ENCODE measurements at places on chromosomes 2 and 18.

GRCh38 chr2:227642656-227643055, 23.9 kb upstream of the SCYGR5 start:
- no peak for DNase-seq

- no peak for DNase-seq
Measured at GRCh38 chr2:98897746-98898145, 38.3 kb downstream of the CRACDL start.

DNA sequence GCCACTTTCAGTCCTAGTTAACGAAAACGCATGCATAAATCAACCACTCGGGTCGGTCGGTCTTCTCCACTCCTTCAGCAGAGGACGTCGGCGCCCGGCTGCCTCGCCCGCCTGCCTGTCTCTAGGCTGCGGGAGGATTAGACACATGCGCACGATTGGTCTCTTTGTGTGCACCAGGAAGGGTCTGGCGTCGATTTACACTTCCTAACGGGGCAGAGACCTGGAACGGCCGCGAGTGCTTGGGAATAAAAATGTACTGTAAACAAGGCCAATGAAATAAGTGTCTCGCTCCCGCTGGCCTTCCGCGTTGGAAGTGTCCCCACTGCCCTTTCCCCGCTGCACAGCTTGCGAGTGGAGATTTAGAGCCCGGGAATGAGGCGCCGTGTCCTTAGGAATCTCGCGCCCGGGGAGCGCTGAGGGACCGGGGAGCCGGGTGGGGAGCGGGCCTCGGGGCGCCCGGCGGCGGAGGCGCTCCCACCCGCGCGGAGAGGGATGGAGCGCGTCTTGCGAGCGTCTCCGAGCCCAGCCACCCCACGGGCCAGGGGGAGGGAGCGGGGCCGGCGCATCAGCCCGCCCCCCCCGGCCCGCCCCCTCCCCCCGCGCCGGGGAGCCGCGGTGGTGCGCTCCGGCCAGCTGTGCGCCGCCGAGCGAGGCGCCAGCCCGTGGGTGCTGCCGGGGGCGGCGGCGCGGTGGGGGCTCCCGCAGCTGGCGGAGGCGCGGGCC, at the start of gene DOK6:
Gene DOK6, plus strand, starts transcription at position 636 of the 723 bp plus-strand sequence.
- peak; percentile 20 for DNase-seq

DNA sequence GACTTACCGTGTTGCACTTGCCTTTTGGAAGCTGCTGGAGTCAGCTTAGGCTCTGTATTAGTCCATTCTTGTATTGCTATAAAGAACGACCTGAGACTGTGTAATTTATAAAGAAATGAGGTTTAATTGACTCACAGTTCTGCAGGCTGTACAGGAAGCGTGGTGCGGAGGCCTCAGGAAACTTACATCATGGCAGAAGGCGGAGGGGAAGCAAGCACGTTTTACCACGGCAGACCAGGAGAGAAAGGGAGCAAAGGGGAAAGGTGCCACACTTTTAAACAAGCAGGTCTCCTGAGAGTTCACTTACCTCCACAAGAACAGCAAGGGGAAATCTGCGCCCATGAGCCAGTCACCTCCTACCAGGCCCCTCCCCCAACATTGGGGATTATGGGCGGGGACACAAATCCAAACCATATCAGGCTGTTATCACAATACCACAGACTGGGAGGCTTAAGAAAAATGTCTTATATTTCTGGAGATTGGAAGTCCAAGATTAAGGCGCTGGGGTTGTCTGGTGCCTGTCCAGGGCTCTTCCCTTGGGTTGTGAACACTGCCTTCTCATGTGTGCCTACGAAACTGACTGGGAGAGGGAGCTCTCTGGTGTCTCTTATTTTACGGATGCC, 3.6 kb upstream of the D2HGDH start:
- DNase-seq: no peak

DNA sequence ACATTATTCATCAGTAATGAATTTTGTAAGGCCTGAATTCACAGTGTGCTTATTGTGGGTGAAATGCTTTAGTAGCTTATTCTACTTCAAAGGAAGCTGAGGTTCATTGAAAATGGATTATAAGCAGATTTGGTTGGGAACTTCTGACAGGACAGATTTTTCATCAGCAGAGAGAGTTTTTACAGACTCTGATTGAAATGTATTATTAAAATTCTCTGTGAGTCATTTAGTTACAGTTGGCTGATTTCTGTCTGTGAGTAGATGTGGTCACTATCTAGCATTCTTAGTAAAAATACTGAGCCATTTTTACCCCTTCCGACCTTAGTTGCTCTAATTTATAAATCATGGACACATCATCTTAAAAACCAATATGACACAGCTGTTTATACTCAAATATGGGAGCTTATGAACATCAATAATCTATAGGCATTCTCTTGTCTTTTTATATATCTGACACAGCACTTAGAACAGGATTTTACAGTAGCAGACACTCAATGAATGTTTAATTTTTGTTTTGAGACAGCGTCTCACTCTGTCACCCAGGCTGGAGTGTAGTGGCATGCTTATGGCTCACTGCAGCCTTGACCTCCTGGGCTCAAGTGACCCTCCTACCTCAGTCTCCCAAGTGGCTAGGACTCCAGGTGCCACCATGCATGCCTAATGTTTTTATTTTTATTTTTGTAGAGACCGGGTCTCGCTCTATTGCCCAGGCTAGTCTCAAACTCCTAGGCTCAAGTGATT, 239.6 kb downstream of the BABAM2 start:
- no peak for DNase-seq

GRCh38 chr2:239253701-239254436, 147.0 kb downstream of the HDAC4 start:
- no peak for DNase-seq

GRCh38 chr2:65032019-65032975, 23.9 kb upstream of the CEP68 start:
- DNase-seq: no peak

DNA sequence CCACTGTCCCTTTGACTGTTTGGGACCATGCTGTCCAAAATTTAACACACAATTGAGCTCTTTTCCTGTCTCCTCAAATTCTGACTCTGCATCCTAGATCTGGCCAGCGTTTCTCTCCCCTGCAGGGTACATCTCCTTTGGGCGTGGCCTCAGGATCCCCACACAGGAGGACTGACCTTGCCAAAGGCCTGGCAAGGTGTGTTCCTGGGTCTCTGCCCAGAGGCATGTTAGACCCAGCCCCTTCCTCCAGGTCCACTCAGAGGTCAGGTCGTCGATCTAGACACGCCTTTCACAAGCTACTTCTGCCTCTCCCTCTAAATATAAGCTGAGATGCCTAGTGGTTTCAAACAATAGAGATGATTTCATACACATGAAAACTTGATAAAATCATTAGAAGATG, 45.4 kb upstream of the SMIM21 start:
- DNase-seq: no peak

DNA sequence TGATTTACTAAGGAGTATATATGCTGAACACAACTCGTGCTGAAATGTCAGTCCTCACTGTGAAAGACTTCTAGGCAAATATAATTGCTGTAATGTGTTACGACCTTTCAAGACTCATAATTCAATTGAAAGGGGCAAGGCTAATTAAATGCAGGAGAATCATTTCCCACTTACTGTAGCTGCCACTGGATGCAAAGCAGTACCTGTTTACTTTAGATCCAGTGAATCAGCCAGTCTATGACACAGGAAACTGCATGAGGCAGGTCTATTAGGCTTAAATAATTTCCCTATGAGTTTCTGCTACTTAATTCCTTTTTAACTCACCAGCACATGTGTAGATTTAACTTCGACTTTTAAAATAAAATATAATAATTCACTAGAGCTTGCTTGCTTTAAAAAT, 125.6 kb downstream of the CTNNA2 start:
- DNase-seq: no peak

GRCh38 chr18:36630917-36631316, 197.9 kb downstream of the TPGS2 start:
- DNase-seq: no peak

DNA sequence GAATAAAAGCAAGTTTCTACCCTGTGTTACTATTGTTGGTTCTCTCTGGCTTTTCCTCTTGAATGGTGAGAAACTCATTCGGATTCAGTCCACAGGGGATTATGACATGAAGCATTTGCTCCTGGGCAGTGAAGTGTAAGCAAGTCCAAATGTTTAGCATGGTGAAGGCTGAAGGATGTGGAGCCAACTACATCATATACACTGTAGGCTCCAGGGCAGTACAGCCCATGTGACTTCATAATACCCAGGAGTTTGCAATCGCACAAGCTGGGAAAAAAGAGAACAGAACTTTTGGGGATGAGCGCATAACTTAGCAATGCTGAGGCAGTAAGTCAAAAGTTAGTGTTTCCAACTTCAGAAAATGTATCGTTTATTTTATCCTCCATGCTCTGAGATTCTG, 695.7 kb upstream of the POU3F3 start:
- no peak for DNase-seq

- no peak for DNase-seq
Measured at GRCh38 chr2:113602869-113603466, 24.1 kb upstream of the RABL2A start.

DNA sequence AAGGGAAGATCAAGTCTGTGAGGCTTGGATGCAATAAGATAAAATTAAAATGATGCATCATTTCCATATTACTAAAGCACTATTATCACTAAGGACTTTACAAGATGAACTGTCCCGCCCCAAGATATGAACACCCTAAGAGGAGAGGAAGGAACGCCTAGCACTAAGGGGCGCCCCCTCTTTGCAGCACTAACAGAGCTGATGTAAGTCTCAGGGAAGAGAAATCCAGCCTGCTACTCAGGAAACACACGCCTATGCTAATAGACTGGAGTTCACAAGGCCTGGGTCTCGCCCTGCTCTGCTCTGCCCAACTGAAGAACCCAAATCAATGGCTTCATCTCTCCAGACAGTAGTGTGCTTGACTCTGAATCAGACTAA, 6.1 kb downstream of the INO80C start:
- DNase-seq: no peak

DNA sequence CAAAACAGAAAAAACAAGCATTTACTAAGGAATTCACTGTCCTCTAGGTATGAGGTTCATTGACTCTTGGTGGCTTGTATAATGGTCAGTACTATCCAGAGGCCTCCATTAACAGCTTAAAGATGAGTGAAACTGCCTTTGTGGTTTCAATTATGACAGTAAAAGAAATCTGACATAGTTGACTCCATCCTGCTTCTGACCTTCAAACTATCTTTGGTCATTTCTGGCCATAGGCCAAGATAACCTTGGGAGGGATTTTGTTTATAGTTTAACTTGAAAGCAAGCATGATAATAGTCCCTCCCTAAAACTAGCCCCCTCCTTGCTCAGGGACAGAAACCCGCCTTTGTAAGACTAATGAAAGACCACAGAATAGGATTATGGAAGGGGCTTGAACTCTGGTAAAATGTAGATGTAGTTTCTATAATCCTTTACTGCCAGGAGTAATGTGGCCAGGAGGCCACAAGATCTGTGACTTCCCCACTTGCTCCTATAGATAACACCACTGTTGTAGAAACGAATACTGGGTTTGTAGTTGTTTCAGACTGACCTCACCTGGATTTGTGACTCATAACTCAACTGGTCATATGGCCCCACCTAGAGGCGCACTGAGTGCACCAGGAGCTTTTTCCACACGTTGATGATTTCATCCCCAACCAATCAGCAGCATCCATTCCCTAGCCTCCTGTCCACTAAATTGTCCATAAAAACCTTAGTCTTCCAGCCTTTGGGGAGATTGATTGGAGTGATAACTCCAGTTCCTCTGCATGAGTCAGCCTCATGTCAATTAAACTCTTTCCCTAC, 8.6 kb upstream of the PLEKHM3 start:
- DNase-seq: no peak

- no peak for DNase-seq
Measured at GRCh38 chr18:46721331-46721730, 35.5 kb downstream of the ST8SIA5 start.
